ENCODE measurements at places on chromosomes 12 and 14.

DNA sequence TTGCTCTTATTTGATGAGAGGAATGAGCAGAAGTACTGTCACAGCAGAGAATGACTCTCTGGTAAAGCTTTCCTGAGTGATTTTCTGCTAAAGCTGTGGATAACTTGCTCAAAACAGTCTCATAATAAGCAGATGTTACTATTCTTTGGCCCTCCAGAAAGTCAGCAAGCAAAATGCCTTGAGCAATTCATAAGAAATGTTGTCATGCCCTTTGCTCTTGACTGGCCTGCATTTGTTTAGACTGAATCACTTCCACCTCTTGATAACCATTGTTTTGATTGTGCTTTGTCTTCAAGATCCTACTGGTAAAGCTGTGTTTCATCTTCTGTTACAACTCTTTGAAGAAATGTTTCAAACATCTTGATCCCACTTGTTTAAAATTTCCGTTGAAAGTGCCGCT, 457.9 kb upstream of the FOXG1 start:
- DNase-seq: peak; percentile 97

- no peak for DNase-seq
Observed at GRCh38 chr12:12099102-12099501, 28.4 kb downstream of the BCL2L14 start.

DNA sequence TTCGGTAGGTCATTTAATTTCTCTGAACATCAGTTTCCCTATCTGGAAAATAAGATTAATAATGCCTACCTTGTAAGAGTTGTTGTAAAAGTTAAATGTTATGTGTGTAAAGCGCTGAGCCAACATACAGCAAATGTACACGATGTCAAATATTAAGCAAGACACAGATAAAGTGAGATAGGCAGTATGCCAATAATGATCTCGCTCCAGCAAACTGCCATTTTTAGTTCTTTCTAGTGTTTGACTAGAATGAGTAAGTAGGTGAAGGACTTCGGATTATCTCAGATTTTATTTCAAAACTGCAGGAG, 840 bp downstream of the DHRS7 start:
- no peak for DNase-seq

GRCh38 chr14:104746934-104747481, 5.9 kb upstream of the SIVA1 start:
- no peak for DNase-seq

GRCh38 chr12:53287741-53288216, 7.6 kb upstream of the PFDN5 start:
- DNase-seq: peak; percentile 18

DNA sequence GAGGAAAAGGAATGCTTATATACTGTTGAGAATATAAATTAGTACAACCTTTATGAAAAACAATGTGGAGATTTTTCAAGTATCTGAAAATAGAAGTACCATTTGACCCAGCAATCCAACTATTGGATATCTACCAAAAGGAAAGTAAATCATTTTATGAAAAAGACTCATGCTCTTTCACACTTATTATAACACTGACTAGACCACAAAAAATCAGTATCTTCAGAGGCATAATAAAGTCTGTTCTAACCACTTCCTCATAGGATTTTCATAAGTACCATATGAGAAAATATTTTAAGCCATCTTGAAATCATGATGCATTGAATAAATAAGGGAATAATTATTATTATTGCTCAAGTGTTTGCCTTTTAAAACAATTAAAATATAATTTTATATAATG, 90.8 kb downstream of the SLCO1B1 start:
- DNase-seq: no peak

DNA sequence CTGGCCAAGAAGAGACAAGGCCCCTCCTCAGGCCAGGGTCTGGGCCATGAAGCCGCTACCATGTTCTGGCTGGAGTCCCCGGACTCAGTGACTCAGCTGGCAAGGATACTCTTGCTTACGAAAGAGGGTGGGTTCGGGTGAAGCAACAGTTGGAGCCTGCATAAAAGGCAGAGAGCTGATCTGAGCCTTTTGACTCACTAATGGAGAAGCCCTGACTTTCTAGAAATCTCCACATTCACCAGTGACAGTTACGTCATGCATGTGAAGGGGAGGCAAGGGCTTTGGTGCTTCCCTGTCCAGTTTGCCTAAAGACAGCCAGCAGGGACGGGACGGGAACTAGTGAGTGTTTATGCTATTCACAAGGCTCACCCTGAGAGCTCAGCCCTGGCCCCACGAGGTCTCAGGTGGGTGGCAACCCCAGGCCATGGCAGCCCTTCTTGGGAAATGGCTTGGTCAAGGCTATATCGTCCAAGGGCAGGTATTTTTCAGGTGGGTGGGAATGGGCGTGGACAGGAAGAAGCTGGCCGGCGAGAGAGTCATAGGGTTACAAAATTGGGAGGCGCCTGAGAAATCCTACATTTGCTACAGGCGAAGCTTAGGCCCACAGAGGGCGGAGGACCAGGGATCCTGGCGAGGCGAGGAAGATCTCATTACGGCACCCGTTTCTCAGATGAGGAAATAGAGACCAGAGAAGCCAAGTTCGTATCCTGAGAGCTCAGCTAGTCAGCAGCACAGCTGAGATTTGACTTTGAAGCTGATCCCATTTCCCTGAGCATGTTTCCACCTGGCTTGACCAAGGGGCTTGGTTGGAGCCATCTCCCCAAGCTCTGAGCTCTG, 314.6 kb downstream of the BCL11B start:
- DNase-seq: peak; percentile 94

GRCh38 chr12:113846883-113847755, 119.0 kb downstream of the RBM19 start:
- DNase-seq: no peak

- DNase-seq: no peak
Observed at GRCh38 chr12:13811061-13811460, 170.3 kb downstream of the GRIN2B start.

- DNase-seq: peak; percentile 31
Observed at GRCh38 chr12:95648990-95649791, 97.9 kb upstream of the USP44 start.

DNA sequence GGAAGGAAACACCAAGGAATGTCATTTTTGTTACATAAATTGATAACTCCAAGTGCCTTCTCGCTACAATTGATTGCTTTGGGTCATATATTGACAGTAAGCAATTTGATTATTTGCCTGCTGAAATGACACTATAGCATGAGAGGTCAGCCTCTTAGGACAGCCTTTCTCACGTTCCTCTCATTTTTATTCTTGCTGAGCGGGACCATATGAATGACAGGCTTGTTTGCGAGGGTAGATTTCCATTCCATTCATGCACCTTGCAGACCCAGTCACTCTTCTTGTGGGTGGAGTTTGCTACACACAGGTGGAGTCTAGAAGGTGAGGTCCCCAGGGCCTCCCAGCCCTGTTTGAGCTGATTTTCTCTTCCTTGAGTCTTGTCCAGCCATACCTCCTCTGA, 27.3 kb downstream of the DAAM1 start:
- no peak for DNase-seq

GRCh38 chr12:107986183-107986582, 142.9 kb upstream of the WSCD2 start:
- no peak for DNase-seq

GRCh38 chr12:5248999-5249526, 182.8 kb upstream of the NTF3 start:
- DNase-seq: no peak

- no peak for DNase-seq
Observed at GRCh38 chr14:75170772-75171171, 5.6 kb downstream of the TMED10 start.

DNA sequence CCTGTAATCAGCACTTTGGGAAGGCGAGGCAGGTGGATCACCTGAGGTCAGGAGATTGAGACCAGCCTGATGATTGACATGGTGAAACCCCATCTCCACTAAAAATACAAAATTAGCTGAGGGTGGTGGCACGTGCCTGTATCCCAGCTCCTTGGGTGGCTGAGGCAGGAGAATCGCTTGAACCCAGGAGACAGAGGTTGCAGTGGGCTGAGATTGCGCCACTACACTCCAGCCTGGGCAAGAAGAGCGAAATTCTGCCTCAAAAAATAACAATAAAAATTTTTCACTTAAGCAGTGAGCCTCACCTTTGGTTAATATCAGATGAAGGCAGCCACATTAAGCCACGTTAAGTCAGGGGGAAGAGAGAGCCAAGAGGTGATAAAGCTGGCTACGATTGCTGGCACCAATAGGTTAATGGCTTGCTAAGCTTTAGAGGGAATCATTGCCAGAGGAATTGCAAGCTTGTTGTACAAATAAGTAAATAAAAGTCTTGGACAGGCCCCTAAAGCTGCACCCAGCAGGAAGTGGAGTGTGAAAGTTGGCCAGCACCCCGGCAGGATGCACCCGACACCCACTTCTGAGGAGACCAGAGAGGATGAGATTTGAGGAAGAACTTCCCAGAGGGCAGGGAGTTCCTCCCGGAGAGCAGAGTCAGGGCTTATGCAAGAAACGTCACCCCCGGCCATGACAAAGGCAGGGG, 41.3 kb upstream of the TESC start:
- DNase-seq: no peak

GRCh38 chr12:120529641-120530417, 871 bp upstream of the COQ5 start:
- peak; percentile 42 for DNase-seq

- DNase-seq: no peak
Observed at GRCh38 chr14:59631237-59631636, 54.6 kb upstream of the CCDC175 start.

- no peak for DNase-seq
Observed at GRCh38 chr14:65840786-65841185, 428.3 kb downstream of the FUT8 start.

DNA sequence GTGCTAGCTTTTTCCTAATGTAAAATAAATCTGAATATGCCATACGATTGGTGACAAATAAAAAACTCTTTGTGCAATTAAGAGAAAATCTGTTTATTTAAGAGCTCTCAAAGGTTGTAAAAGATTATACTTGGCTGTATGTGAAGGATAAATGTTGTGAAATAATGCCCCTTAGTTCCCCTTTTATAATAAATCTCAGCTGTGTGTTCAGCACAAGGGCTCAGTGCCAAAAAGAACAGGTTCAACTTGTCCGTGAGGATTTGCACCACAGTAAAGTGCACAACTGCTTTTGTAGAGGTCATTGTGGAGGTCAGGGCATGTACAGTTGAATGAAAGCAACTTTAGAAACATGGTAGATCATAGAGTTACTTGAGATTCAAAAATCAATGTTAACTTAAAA, 118.6 kb downstream of the TRMT5 start:
- no peak for DNase-seq

DNA sequence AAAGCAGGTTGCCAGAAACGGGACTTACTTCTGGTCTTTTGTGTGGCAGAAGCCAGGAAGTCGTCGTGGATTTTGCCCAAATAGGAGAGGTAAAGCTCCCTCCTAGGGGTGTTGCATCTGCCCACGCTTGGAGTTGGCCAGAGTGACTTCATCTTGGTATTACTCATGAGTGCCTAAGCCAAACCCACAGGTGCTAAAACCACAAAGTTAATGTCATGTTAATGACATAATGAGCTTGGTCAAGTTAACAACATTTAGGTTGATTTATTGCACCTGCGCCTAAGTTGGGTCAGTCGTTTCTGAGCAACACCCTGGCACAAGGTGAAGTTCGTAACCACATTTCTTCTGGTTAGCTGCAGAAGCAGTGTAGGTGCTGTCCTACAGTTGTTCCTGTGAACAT, 225.2 kb downstream of the FUT8 start:
- peak; percentile 89 for DNase-seq

DNA sequence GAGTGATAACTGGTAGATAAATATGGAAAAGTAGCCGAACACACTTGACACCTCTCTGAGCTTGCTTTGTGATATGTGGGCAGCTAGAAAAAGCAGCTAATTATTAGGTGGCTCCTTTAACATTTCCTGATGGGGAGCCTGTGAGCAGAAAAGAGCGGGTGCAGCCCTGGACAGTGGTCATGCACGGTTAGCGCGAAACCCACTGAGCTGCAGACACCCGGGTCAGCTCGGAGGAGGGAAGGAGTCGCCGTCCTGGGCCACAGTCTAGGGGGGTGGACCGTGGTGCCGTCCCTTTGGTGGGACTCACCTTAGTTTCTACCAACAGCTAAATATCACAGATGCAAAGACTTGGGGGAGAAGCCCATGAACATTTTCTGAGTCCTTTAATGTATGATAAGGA, 6.6 kb downstream of the COA8 start:
- DNase-seq: no peak

DNA sequence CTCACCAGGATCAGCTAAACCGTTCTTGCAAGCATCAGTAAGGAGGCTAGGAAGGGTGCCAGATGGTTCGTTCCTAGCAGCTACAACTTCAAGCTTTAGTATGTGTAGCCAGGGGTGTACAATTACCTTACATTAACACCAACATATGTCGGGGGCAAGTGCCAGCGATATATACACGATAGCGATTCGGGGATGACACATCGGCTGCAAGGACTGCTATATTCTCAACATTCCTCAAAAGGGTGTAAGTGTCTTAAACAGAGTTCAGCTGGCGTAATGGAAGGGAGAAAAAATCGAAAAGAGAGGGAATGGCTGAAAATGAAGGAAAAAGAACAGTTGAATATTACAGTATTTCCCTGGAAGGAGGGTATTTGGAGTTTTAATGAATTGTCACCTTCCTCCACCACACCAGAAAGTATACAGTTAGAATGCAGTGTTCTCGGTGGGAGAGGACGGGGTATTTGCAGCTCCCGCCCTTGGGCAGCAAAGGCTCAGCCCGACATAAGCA, 545 bp downstream of the LIMA1 start:
- peak; percentile 28 for DNase-seq

DNA sequence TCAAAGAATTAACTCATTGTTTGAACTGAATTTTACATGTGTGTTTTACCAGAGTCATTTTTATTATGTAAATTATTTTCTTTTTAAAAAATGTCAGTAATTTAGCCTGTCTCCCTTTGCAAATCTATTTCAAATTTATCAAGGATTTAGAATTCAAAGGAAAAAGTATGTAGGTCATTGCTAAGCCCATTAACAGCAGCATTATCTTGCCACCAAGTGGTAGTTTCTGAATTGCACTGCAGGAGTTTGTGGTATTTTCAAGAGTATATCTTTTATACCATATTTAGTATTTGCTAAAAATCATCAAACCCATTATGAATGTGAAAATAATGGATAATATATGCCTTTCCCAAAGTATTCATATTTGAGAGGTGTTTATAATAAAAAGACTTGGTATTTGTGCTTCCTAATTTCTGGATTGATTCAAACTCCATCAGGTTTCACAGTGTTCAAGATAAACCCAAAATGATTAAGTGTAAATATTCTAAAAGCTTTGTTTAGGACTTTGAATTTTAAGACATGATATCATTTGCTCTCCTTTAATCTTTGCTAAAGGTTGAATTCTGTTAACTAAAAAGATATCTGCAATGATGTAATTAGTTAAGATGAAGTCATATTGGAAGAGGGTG, 711.4 kb downstream of the FSCB start:
- DNase-seq: no peak

GRCh38 chr12:132049876-132050275, 94.2 kb downstream of the DDX51 start:
- DNase-seq: no peak

GRCh38 chr12:47963340-47964040, at the start of gene TMEM106C:
Gene TMEM106C, plus strand, starts transcription at chr12:47963596. Its CDS starts 641 bp downstream, at chr12:47964237.
- DNase-seq: peak; percentile 63

DNA sequence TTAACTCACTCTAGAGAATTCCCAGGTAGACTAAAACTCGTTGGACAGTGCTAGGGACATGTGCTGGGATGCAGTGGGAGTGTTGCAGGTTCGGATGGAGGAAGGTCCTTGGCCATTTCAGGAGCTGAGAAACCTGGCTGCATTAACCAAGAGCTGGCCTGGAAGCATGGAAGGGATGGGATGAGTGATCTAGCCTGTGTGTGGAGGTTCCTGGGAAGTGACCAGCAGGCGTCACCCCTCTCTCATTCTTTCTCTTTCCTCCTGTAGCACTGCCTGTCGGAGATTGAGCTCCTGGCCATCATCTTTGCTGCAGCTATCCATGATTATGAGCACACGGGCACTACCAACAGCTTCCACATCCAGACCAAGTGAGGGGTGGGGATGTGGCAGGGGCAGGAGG, 15.6 kb downstream of the PPP1R1A start:
- no peak for DNase-seq

Data from astrocyte (in vitro differentiated cells and primary cell).